ENCODE measurements at places on chromosomes 2 and 18.

DNA sequence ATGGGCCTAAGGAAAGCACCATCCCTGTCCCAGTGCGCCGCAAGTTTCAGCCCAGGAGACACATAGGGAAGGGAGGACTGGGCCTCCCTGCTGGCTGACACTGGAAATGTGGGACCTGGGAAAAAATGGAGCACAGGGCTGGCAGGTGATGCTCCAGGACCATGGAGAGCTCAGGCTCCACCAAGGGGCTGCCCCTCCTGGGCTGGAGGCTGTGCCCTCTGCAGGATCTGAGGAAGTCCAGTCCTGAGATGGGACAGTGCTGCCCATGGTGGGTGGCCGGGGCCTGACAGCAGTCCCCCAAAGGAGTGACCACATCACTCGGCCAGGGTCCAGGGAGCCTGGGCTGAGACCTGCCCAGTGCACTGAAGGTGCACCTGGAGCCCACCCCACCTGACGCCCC lies 108.6 kb upstream of the TEKT4 start:
- DNase-seq: no peak

- DNase-seq: no peak
These were observed 702.2 kb upstream of the NRXN1 start for GRCh38 chr2:51734115-51734514.

DNA sequence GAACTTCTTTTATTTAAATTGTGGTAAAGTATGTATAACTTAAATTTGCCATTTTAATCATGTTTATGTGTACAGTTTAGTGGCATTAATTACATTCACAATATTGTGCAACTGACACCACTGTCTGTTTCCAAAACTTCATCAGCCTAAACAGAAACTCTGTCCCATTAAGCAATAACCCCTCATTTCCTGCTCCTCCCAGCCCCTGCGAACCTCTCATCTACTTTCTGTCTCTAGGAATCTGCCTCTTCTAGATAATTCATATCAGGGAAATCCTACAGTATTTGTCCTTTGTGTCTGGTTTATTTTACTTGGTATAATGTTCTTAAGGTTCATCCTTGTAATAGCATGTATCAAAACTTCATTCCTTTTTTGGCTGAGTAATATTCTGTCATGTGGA lies 75.1 kb downstream of the BOLA3 start:
- DNase-seq: no peak

DNA sequence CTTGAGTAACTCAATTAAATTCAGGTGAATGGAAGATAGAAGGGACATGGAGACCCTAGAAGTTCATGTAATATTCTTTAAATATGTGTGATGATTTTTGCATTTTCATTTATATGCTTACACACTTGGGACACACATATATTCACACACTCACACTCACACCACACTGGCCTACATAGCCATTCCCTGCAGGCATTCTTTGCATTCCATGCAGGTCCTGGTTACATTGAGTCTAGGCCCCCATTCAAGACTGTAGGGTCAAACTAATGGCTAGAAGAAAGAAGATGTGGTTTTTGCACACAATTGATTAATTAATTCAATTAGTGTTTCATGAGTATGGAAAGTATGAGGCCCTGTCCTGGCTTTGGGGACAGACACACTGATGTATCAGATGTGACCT lies 249.4 kb downstream of the HNMT start:
- no peak for DNase-seq

GRCh38 chr2:192128655-192129054 lies 66.1 kb downstream of the TMEFF2 start:
- DNase-seq: no peak

DNA sequence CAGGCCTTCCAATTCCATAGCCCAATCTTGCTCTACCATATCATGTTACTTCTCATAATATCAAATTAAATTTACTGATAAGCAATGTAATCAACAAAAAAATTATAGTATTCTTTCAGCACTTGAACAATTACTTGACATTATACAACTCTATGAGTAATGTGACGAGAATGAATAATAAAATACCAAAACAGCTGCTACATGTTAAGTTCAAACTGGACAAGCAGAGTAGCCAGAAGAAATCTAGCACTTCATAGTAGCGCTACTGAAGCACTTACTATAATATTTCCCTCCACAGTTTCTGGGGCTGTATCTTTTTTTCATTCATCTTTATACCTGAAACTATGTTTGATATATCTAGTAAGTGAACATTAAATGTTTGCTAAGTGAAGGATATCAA lies 14.9 kb downstream of the PPP3R1 start:
- DNase-seq: no peak

DNA sequence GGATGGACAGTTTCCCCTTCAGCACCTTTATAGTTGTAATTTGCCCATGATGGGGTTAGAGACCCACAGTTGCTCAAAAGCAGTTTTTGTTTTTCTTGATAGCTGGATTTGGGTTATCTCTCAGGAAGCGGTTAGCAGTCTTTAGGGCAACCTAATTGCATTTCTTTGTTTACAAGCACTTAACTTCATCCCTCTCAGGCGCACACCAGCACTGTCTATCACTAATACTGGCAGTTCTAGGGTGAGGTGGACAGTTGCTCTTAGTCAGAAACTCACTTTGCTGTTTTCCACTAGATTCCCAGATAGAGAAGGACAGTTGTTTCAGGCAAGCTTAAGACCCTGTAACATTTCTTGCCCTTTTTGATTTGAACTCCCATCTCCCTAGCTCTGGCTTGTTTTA lies 146.0 kb downstream of the AGAP1 start:
- no peak for DNase-seq

GRCh38 chr2:39778775-39779340 lies at the start of gene THUMPD2:
Gene THUMPD2, minus strand, starts transcription at chr2:39779258. Its CDS starts 19 bp downstream, at chr2:39779239.
- DNase-seq: peak; percentile 21

DNA sequence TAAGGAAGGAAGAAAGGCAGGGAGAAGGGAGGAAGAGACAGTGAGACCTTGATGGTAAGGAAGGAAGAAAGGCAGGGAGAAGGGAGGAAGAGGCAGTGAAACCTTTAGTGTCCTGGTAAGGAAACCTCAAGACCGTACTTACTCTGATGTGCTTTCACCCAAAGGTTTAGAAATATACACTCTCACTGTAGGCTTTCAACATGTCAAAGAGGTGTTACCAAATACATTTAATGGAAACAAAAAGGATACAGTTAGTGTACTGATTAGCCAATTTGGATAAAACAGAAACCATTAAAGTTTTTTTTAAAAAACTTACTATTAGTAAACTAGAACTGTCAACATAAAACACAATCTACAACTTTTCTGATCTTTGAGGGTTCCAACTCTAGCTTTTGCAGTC lies 7.1 kb downstream of the FBXO15 start:
- DNase-seq: no peak

GRCh38 chr2:33411765-33412164 lies 64.7 kb upstream of the RASGRP3 start:
- DNase-seq: no peak

GRCh38 chr2:240482141-240482540 lies 46.7 kb downstream of the GPC1 start:
- no peak for DNase-seq

DNA sequence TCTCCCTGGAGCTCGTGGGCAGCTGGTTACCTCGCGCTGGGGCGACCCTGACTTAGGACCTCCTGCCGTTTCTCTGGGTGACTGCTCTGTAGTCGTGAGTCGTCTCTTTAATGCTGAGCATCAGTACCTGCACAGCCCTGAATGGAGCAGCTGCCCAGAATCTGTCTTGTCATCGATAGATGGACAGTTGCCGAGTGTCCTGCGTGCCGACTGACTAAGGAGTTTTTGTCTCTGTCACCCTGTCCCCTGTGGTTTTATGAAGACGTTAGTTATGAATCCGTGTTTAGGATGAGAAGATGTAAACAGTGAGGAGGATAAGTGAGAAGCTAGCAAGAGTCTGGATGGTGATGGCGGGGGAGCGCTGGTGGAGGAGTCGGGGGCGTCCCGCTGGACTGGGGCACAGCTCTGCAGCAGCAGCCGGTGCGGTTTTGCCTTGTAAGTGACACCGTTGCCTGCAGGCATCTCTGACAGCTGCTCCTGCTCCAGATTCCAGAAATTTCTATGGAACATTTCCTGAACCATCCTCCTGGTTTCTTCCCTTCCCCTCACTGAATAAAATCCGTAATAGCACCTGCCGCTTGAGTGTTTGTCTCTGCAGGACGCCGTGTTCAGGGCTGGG lies 13.3 kb downstream of the AGAP1 start:
- DNase-seq: no peak

- DNase-seq: no peak
These were observed 6.1 kb downstream of the SOS1 start for GRCh38 chr2:39114771-39115170.

DNA sequence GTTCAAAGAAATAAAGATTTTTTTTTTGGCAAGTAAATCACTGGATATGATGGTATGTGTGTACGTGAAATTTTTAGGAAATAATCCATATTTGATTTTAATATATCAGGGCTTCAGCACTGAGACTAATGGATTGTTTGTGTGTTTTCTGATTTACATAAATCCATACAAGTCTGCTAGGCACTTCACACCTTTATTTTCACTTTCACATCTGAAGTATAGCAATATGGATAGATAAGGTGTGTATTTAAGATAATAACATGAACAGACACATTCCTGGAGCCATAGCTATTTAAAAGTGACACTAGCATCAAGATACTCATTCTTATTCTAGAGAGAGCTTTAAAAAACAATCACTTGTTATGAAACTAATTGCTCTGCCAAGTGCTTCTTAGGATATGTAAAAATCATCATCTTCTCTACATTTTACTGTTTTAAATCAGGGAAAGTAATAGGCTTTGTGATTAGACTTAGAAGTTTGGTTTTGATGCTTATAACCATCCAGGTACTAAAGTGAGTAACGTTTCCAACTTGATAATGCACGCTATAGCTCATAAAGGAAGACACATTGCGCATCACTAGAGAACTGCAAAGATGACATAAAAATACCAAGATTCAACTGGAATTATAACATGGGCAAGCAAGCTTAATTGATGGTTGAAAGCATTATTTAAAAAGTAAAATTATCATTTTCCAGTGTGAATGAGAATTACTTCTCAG lies 208.9 kb downstream of the ZEB2 start:
- no peak for DNase-seq

DNA sequence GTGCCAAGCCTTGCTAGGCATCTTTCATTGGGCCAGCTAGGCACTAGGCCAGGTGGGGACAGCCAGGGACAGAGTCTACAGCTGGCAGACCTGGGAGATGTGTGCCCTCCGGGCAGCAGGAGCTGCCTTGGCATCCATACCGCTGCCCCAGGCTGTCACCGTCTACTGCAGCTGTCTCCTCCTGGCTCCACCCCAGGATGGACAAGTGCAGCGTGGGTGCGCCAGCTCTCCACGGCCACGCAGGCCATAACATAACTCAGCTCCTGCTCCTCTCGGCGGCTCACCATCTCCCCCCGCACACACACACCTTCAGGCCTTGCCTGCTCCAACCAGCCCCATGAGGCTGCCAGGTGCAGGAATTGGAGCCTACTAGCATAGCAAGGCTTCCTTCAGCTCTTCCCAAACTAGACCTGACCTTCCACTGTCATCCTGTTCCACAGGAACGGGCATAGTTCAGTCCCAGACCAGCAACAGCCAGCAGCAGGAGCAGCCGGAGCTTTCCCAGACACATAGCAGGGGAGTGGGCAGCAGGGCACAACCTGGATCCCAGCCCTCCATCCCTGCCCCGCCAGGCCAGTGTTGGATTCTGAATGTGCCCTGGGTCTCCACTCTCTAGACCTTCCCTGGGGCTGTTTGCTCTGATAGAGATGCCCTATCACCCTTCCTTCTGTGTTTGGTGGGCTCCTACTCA lies 2.5 kb upstream of the ADRA2B start:
- DNase-seq: no peak

GRCh38 chr2:36655453-36655852 lies 41.1 kb upstream of the VIT start:
- DNase-seq: no peak

- no peak for DNase-seq
These were observed 355.0 kb upstream of the CHST9 start for GRCh38 chr18:27540111-27540510.
